Daoy (cell line): ENCODE measurements at places on chromosomes 6 and 20. TPM values are rescaled to one million over a fixed set of nuclear protein-coding genes. Genes with fewer than 3 reads are reported as not detected.
A peak's percentile ranks its signal among the peaks of the same experiment; 100 is the strongest.

Gene TINAG
- total RNA-seq = not detected in 2 replicates

DNA sequence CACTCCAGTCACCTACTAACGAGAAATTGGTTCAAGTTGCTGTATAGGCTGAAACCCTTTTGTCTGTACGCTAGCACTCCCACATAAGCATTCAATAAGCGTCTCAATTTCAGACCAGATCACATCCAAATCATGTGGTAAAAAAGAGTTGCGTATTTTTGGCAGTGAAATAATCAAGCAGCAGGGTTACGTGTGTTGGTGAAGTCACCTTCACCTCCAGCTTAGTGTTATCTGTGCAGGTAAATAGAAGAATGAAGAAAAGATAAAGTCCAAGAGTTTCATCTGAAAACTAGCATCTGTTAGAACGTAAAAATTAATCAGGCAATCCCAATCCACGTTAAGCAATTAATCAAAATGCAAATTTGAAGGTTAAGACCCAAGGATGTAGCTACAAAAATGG is 11.3 kb downstream of the SSR1 start:
- DNase-seq = no peak

DNA sequence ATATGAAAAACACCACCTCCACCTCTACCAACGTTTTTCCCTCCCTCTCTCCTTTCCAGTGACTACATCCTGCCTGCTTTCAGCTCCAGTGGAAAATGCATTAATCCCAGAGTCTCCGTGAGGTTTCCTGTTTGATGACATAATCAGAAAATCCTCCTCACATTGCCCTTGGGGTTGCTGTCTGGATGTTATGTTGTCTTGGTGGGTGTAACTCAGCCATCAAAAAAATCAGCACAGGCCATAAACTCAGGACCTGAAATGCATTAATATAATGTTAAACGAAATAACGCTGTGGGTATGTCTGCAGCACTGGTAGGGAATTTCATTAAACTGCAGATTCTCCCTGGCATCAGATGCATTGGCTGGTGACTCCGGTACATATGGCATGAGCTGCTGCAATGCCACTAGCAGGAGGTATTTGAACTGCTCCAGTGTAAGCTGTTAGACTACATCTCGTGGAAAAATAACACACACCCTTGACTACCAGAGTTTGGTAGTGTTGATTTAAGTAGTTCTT is 297.8 kb downstream of the PRL start:
- DNase-seq = peak; percentile 78

GRCh38 chr20:35730583-35731468 is 11.2 kb downstream of the RBM39 start:
- DNase-seq = no peak

DNA sequence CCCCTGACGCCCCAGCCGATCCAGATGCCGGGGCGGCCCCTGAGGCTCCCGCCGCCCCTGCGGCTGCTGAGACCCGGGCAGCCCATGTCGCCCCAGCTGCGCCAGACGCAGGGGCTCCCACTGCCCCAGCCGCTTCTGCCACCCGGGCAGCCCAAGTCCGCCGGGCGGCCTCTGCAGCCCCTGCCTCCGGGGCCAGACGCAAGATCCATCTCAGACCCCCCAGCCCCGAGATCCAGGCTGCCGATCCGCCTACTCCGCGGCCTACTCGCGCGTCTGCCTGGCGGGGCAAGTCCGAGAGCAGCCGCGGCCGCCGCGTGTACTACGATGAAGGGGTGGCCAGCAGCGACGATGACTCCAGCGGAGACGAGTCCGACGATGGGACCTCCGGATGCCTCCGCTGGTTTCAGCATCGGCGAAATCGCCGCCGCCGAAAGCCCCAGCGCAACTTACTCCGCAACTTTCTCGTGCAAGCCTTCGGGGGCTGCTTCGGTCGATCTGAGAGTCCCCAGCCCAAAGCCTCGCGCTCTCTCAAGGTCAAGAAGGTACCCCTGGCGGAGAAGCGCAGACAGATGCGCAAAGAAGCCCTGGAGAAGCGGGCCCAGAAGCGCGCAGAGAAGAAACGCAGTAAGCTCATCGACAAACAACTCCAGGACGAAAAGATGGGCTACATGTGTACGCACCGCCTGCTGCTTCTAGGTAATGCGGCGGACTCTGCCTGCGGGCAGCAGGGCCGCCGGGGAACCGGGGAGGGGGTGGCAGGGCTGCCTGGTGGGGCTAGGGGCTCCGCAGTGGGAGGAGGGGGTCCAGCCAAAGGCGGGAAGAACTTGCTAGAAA is 2.3 kb downstream of the GNAS start:
- no peak for DNase-seq
